ENCODE measurements at places on chromosomes 2 and 18. TPM values are rescaled to one million over a fixed set of nuclear protein-coding genes. Genes with fewer than 3 reads are reported as not detected.

Gene POTEI
- total RNA-seq = not detected

Gene IL36G
- 5.0 TPM for total RNA-seq

Gene NT5DC4
- not detected for total RNA-seq

Gene OXER1
- total RNA-seq = not detected

Gene CHPF
- total RNA-seq = 235 TPM

Gene HRH4
- total RNA-seq = 0.08 TPM

Gene SERPINB5
- total RNA-seq = 426 TPM

Gene TOGARAM2
- total RNA-seq = not detected

Gene ANKAR
- total RNA-seq = 0.23 TPM

Gene KCMF1
- total RNA-seq = 57.9 TPM

Gene ABCG8
- not detected for total RNA-seq

Gene GCG
- total RNA-seq = not detected

Gene PAX8
- 3.7 TPM for total RNA-seq

Gene CAPN14
- 0.30 TPM for total RNA-seq

Data from hair follicular keratinocyte (primary cell).